ENCODE measurements at places on chromosomes 3 and 15.

DNA sequence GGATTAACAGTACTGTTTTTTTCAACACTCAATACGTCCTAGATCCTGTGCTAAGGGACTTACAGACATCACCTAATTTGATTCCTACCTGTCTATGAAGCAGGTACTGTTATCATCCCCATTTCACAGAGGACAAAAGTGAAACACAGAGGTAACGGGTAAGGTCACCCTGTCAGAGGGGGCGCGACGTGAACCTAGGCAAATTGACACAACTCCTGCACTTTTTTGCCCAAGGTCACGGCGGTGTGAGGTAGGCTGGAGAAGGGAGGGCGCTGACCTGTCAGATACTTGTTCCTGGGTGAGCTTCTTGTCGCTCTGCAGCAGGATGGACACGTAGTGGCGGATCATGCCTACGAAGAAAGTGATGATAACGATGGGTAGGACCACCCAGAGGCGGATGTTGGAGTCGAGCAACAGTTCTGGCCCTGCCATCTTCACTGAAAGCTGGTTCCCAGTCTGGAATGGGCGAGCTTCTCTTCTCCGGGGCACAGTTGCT is 363 bp downstream of the EMC3 start:
- DNase-seq, result no peak

- no peak for DNase-seq
Observed at GRCh38 chr3:159899166-159899565, 89.5 kb upstream of the IL12A start.

GRCh38 chr15:75307778-75308390 is 25.2 kb downstream of the GOLGA6D start:
- DNase-seq, result no peak

DNA sequence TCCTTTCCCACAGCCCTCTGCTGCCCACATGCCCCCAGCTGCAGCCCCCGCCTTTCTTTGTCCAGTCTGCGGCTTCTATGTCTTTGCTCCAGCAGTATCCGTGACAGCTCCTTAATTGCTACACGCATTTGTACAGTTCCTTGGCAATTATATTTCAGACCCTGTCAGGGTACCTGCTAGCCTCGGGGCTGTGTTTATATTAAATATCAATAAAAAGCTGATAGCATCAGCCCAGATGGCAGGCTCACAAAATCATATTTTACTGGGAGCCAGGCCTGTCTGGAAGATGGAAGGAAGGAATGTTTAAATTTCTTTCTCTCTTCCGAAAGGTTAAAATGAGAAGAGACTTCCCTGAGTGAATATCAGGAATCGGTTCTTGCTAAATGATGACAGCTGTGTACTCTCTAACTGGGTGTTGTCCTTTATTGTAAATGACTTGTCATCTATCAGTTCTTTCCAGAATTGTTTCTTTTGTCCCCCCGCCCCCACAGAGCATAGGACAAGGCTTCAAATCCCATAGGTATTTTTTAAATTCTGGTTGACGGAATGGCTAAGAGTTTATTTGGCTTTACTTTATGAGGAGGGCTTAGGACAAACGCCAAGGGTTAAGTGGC is 378.1 kb downstream of the LRTM1 start:
- no peak for DNase-seq

GRCh38 chr3:191740712-191741111 is 279.7 kb downstream of the PYDC2 start:
- DNase-seq, result no peak

DNA sequence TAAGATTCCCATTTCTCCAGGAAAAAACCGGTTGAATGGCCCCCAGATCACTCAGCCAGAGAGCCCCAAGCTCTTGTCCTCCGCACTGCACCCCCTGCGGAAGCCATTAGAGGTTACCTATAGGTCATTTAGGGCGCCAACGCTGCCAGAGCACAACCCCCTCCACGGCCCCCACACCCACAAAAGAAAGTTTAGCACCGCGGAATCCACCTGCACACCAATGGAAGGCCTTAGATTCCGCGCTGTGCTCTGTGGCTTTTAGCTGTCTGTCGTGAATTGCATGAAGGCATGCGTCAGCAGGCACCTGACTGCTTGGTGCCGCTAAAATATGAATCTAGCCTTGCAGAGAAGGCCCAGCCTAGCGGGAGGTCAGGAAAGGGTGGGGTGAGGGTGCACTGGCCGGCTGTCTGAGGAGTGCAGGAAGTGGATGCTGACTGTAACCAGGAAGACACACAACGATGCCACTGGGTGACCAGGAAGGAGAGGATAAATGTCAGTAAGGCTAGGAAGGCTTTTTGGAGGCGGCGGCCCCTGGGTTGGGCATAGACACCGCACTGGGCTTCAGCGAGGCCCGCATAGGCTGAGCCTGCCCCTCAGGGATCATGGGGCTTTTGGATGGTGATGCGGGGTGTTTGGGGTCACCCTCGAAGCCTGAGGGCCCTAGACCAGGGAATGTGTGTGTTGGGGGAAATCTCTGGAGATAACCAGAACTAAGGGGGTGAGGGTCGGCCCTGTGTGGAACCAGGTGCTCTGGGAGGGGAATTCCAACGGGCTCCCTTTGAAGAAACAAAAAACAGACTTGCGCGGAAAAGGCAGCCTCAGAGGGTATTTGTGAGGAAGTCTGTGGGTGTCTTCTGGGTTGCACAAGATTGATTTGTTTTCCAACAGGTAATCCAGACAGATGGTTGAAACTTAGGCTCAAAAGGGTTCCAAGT is 976 bp upstream of the NUP210 start:
- DNase-seq, result peak; percentile 10

GRCh38 chr15:80233581-80233980 is 18.4 kb downstream of the CTXND1 start:
- no peak for DNase-seq

DNA sequence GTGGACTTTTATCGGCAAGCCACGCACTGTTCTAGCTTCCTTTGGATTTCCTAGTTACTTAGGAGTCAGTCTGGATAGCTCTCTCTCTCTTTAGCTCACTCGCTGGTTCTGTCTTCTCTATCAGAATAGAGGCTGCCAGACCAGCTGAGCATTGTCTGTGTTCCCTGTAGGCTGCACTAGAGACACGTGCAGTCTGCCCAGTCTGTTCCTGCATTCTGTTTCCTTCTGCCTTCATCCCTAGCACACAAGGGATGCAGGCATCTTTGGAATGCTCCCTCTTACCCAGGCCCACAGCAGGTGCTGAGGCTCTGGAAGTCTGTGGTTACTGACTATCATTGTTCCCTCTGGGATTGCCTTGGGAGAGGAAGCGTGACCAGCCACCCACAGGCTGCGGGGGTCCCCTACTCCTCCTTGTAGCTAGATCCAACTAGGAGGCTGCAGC is 322.8 kb downstream of the ZNF621 start:
- no peak for DNase-seq

DNA sequence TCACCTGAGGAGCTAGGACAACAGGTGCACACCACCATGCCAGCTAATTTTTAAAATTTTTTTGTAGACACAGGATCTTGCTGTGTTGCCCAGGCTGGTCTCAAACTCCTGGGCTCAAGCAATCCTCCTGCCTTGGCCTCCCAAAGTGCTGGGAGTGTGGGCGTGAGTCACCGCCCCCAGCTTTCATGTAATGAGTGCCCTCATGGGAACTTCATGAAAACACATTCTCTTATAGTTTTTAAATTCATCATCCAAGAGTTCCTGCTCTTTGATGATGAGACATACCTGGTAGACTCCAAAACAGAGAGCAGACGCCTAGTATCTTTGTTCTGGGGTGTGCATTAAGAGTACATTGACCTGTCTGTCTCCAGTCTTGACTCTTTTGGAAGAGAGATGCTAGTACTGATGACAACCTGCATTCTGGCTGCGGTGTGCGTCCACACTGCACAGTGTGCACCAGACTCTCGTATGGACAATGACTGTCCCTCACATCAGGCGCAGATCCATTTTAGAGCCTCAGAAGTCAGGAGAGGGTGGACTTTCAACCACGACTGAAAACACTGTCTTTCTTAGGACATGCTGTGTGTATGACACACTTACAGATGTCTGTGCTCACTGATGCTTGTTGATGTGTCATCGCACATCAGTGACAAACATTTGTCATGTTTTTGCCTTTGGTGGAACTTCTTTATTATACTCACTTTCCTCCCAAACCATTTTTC is 2.0 kb downstream of the NRROS start:
- DNase-seq, result no peak

DNA sequence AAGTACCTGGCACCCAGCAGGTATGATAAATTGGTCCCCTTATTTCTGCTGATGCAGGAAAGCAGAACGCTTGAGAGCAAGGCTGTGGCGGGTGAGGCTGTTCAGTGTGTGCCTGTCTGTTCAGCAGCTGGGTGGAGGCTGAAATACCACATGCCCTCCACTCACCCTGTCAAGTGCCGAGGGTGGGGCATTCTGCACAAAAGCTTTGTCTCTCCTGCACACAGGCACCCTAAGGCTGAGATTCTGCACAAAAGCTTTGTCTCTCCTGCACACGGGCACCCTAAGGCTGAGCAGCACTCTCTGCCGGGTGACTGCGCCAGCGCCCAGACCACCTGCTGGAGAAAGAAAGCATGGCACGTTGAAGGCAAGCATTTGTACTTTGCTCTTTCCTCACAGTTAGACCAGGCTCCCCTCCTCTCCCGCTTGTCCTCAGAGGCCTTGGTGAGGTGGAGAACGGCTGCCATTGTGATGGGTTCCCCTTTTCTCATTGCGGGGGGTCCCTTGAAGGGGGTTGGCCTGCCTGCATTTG is 97.5 kb downstream of the BDH1 start:
- DNase-seq, result no peak

Data from GDM1 (cell line).